ENCODE measurements at places on chromosomes 16 and 17.

DNA sequence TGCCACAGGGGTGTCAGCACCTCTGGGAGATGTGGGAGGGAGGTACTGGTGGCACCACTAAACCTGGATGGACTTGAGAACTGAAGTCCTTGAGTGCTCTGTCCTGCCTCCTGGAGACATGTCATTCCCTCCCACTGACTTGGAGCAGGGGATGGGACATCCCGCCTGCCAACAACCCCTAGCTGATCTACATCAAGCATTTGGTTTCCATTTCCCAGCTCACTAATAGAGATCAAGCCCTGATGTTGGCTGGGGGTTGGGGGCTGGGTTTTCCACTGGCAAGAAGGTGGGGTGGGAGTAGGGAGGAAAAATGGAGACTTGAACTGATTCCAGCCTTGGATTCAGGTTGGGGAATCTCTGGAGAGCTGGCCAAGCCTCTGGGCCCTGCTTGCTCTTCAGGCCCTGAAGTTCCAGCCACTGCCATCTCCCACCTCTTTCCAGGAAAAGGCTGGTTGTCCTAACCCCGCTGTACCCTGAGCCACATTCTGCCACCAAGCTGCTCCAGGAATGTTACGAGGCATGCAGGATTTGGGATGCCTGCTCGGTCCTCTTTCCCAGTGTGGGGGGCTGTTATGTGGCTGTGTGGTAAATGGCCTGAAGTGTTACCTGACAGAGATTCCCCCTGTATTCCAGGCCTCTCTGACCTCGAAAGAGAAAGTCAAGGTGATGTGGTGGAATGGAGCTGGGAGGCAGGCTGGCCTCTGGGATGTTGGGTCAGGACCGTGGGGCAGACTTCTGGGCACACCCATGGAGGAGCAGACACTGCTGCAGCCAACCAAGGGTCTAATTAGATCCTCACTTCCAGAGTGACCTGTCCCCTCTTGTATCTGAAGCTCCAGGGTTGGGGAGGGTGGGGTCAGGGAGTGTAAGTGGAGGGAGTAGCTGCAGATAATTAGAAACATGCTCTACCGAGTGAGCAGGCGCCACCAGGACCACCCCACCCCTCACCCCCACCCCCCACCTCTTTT is 16.7 kb downstream of the IGFBP4 start:
- no peak for DNase-seq

GRCh38 chr17:56739376-56739775 is 94.3 kb downstream of the C17orf67 start:
- DNase-seq, result no peak

DNA sequence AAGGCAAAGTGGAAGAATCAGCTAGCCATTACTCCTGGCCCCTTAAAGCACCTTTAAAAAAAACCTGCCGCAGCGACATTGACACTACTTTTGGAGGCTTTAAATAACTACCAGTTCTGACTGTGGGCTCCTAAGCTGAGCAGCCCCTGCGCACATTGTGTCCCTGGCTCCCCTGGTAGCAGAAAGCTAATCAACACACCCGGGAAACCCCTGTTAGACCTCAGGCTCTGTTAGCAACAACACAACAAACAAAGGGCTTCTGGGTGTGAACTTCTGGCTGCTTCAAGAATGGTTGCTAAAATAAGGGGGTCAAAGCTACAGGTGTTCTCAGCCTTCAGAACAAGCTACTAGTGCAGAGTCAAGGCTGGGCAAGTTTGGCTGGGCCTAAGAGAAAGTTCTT is 83.6 kb downstream of the TMEM100 start:
- DNase-seq, result no peak

DNA sequence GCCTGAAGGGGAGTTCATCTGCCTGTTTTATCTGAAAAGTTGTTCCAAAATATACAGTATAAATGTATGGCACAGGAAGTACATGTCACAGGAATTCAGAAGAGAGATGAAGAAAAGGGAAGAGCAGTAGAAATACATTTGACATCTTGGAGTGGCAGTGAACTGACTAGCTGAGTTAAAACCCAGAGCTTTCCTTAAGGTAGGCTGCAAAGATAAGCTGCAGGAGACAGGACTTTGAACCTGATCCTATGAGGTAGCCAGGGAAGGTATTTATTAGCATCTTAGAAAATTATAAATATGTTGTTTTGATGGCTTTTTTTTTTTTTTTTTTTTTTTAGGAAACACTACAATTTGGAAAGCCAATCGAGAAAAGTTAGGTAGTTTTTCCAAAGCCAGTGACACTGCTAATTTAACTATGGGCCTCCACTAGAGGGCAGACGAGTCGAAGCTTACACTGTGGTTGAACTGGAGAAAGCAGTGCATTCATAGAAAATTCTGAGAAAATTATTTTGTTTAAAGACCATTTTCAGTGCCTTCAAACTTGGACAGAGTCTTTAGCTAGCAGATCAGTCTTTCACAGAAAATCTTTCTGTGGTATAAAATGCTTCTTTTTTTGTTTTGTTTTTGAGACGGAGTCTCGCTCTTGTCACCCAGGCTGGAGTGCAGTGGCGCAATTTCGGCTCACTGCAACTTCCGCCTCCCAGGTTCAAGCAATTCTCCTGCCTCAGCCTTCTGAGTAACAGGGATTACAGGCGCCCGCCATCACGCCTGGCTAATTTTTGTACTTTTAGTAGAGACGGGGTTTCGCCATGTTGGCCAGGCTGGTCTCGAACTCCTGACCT is 122.3 kb downstream of the SSH2 start:
- DNase-seq, result peak; percentile 81

DNA sequence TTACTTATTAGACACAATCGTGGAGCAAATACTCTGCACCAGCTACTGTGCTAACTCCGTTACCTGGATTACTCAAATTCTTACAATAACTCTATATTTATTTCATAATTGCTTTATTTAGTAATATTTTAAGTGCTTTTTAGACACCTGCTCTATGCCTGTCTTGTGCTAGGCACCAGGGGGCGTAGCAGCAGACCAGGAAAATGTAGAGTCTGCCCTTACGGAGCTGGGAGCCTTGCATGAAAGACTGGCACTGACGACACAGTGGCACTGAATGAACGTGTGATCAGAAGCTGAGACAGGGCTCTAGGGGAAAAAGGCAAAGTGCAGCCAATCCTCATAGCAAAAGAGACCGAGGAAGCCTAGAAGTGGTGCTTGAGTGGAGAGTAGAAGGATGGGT is 486.5 kb downstream of the CDH13 start:
- DNase-seq, result peak; percentile 7

GRCh38 chr16:12110361-12111107 is 134.0 kb downstream of the SNX29 start:
- DNase-seq, result no peak

DNA sequence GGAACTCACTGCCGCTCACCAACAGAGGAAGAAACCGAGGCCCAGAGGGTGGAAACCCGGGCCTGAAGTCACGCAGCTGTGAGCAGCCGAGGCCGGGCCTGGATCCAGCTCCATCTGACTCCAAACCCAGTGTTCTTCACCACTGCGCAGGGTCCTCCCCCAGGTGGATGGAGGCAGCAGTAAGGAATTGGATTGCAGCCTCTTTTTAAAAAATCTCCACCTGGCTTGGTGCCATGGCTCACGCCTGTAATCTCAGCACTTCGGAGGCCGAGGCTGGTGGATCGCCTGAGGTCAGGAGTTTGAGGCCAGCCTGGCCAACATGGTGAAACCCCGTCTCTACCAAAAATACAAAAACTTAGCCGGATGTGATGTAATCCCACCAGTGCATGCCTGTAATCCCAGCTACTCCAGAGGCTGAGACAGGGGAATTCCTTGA is 177.2 kb downstream of the FOXL1 start:
- DNase-seq, result no peak

DNA sequence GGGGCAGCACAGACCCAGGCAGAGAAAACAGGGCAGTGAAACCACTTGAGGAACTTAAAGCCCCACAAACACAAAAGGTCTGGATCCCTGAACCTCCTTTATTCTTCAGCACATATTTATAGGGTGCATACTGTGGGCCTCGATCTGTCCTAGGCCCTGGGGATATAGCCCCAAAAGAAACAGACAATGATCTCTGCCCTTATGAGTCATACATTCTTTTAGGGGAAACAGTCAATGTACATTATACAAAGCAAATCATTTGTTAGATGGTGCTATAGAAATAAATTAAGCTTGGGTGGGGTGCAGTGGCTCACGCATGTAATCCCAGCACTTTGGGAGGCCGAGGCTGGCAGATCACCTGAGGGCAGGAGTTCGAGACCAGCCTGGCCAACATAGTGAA is 10.0 kb upstream of the HES7 start:
- no peak for DNase-seq

DNA sequence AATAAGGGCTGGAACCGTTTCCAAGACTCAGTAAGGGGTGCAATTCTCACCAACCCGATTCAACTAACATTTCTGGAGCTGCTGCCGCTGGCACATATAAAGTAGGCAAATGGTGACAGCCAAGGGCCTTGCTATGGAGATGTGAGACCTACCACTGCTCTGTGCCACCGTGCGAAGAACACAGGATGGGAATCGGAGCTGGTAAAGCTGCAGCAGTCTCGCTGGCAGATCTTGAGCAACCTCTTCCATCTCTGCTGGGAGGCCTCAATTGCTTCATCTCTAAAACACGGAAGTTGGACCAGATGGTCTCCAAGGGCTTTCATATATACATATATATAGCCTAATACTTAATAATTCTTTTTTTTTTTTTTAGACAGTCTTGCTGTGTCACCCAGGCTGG is 128.9 kb upstream of the RCVRN start:
- peak; percentile 83 for DNase-seq

- no peak for DNase-seq
Measured at GRCh38 chr16:80900593-80900954, 96.2 kb upstream of the CDYL2 start.

- no peak for DNase-seq
Measured at GRCh38 chr17:47741793-47742145, 8.7 kb downstream of the TBX21 start.

- no peak for DNase-seq
Measured at GRCh38 chr17:44859701-44860100, 12.0 kb downstream of the HIGD1B start.

- DNase-seq, result no peak
Measured at GRCh38 chr16:17691106-17691898, 220.5 kb upstream of the XYLT1 start.

GRCh38 chr17:28466001-28466400 is 7.4 kb upstream of the SLC13A2 start:
- no peak for DNase-seq

DNA sequence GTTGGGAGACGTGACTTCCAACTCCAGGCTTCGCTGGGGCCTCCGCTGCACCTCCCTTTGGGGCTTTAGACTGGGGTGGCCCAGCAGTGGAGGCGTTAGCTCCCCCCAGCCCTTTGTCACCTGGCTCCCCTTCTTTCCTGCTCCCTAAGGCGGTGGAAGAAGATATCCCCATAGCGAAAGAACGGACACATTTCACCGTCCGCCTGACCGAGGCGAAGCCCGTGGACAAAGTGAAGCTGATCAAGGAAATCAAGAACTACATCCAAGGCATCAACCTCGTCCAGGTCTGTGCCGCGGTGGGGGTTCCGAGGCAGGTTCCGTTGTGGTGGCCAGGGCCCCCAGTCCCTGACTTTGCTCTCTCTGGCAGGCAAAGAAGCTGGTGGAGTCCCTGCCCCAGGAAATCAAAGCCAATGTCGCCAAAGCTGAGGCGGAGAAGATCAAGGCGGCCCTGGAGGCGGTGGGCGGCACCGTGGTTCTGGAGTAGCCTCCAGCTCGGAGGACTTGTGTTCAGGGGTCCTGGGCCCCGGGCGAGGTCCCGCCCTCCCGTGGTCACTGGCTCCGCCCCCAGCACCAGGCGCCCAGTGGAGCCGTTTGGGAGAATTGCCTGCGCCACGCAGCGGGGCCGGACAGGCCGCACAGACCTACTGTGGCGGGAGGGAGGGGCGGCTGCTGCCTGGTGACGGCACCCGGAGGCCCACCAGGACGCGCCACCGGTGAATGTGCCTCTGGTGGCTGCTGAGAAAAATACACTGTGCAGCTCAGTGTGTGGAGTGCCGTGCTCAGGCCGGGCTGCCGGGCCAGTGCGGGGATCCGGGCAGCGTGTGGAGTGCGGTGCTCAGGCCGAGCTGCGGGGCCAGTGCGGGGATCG is 3.8 kb downstream of the MRPL12 start:
- DNase-seq, result no peak

GRCh38 chr17:56690441-56691291 is 97.2 kb downstream of the NOG start:
- no peak for DNase-seq

GRCh38 chr17:78013683-78014467 is 55.4 kb downstream of the TNRC6C start:
- DNase-seq, result peak; percentile 83

DNA sequence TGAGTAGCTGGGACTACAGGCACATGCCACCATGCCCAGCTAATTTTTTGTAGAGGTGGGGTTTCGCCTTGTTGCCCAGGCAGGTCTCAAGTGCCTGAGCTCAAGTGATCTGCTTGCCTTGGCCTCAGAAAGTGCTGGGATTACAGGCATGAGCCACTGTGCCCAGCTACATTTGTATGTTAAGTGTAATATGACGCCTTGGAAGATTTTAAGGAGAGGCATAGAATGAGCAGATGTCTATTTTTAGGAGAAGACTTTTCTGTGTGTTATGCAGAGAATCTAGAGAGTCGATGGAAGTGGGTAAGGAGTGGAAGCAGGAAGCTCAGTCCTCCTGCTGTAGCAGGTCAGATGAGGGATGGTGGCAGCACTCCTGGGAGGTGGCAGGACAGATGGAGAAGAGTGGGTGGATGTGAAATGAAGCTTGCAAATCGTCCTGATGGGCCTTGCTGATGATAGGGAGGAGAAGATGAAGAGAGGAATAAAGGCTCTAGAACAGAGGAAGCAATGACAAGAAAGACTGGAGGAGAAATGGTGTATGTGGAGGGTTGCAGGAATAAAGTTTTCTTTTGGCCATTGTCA is 125.3 kb downstream of the SHISA6 start:
- no peak for DNase-seq

DNA sequence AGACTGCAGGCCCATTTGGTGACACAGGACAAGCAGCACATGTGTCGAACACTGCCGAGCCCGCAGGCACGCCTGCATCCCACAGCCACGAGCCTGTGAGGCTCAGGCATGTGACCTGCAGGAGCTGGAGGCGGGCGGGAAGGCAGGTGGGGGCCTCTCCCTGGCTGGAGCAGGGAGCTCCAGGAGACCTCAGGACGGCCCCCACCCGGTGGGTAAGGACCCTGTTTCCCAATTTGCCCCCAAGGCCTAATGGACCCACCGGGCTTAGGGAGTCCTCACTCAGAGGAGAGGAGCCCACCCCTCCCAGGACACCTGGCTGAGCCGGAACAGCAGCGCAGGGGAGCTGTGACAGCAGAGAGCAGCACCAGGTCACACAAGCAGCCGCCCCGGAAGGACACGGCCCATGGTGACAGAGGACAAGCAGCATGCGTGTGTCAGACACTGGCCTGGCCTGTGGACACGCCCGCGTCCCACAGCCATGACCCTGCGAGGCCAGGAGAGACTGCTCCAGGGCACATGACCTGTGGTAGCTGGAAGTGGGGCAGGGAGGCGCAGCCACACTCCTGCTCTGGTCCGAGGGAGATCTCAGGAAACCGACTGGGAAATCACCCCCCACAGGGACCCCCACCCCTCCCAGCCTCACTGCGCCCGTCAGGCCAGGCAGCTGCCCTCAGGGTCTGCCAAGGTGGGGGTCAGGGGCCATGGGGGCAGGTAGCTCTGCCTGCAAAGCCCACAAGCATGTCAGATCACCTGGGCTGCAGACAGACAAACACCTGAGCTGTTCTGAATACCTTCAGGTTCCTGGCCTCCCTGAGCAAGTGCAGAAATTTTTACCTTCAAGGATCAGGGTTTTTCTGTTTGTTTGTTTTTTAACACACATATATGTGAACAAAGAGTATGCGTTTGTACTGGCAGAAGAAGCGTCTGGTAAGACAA is 2.4 kb downstream of the SPSB3 start:
- DNase-seq, result no peak

Measured in suppressor macrophage treated with lipopolysaccharide for 1 hour (primary cell).